Substantia nigra (tissue), 51 donors: ENCODE measurements at places on chromosomes 12 and 14.

DNA sequence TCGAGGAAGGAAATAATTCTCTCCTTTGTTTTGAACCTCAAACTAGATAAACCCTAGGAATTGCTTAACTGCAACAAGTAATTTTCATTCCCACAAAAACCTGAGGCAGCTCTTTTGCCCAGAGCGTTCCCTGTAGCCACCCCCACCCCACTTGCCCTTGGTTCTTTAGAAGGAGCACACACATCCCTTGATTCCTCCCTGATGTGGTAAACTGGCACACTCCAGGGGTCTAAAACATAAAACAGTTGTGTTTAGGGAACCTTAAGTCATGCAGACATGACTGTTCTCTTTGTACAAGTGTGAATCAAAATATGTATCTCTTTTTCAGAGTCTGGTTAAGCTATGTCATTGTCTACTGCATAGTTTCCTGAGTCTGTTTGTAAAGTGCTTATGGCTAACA, 14.0 kb downstream of the MAPK1IP1L start:
- no peak for DNase-seq

DNA sequence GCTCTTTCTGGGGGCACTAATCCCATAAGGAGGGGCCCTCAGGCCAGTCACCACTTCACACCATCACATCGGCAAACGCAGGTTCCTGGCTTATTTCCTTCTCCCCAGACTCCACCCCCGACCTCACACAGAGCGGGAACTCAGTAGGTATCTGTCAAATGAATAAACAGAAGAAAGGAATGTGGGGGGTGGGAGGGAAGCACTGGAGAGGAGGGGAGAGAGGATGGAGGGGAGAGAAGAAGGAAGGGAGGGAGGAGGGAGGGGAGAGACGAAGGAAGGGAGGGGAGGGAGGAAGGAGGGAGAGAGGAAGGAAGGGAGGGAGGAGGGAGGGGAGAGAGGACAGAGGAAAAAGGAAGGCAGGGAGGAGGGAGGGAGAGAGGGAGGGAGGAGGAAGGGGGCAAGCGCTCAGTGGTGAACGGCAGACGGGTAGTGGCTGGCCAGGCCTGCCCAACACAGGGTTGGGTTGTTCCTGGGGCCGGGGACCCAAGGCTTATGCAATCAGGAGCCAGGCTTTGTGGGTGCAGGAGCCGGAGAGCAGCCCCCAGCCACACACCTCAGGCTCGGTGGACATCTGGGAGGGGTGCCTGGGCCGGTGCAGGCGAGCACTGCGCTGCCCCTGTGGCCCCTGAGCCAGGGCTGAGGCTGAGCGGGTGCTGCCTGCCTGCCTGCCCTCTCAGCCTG, 52.6 kb upstream of the FBRSL1 start:
- DNase-seq: no peak

DNA sequence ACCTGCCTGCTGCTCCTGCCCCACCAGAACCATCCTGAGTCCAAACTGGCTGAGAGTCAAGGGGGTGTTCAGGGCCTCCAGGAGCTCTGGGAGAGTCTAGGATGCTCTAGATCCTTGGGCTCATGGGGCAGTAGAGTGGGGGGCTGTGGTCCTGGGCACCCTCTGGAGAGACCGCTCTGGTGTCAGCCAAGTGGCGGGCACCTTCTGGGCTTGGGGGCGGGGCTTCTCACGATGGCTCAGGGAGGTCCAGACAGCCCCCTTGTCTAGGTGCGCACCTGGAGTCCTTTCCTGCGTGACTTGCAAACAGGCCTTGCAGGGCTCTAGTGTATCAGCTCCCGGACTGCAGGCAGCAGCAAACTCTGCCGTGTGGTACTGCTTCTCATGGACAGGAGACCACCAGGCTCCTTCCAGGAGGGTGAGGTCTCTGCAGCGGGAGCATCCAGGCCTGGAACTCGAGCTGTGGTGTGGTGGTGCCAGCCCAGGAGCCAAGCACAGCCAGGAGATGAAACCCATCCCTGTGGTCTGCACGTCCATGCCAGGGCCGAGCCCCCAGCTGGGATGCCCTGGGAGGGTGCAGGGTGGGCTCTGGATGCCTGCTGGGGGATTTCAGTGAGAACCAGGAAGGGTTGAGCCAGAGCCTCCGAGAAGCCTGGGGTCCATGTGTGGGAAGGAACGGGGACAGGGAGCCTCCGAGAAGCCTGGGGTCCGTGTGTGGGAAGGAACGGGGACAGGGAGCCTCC, 15.0 kb downstream of the PACS2 start:
- no peak for DNase-seq

DNA sequence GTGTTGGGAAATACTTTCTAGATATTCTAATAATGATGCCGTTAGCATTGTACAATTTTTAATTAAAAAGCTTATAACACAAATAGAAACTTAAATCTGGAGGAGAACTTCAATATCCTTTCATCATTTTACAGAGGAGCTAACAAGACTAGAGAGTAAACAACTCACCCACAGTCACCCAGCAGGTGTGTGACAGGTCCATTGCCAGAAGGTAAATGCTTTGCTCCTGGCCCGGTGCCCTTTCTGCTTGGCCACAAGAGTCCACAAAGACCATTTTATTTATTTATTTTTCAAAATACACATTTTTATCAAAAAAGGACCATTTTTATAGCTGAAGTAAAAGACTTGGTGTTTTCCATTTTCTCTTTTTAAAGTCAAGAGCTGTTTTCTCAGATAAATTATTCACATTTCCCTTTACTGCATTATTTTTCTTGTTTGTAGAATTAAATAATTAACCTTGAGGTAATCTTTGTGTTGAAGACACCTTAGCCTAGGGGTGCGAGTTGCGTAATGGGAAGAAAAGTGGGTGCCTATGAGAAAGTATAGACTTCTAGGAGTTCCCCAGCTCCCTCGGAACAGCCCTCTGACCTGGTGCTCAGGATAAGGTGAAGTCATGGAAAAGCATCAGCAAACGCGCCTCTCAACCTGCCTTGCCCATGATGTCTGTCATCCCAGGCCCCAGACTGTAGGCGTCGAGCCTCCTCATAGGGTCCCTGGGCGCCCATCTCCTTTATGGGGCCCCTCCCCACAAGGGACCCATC, 26.3 kb upstream of the AMIGO2 start:
- no peak for DNase-seq

- no peak for DNase-seq
Measured at GRCh38 chr12:92927436-92928281, 1.4 kb downstream of the EEA1 start.

DNA sequence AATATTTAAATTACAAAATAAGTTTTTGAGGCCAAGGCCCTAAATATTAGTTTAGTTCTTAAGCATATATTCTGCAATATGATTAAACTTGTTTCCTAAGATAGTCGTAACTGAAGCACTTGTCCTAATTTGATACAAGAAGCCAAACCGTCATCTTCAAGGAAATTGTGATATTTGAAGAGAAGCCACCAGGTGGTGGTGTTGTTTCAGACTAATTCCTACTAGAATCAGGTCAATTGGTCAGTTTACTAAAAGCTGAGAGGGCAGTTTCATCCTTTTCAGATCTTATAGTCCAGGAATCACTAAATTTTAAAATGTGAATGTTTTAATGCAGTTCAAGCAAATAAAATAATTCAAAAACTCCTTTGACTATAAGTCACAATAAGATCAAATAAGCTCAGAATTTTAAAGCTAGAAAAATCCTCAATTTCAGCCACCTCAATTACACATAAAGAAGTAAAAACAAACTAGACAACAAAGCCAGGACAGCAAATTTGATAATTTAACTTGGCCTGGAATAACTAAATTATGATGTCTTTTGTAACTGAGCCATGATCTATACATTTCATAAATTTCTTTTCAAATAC, 7.1 kb upstream of the ARL1 start:
- DNase-seq: no peak

DNA sequence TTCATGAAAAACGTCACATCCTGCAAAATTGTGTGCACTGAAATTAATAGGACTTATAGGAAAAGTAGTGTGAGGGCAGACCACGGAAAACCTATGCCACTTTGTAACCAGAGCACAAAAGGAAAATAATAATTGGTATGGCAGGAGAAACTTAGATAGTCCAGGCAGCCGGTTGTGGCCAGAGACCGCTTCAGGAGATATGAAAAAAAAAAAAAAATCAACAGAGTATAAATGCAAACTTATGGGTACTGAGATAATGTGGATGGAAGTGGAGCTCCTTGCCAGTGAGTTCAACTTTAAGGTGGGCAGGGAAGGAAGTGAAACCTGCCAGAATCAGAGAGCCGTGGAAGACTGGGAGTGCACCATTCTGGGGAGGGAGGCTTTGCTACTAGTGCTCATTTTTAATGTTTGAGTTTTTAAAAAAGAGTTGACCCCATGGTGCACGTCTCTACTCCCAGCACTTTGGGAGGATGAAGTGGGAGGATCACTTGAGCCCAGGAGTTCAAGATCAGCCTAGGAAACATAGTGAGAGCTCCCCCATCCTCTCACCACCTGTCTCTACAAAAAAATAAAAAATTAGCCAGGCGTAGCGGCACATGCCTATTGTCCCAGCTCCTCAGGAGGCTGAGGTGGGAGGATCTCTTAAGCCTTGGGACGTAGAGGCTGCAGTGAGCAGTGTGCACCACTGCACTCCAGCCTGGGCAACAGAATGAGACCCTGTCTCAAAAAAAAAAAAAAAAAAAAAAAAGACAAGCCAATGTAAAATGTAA, 34.3 kb upstream of the METAP2 start:
- no peak for DNase-seq

- DNase-seq: no peak
Measured at GRCh38 chr12:1531153-1531653, 63.2 kb downstream of the FBXL14 start.

- no peak for DNase-seq
Measured at GRCh38 chr12:131460520-131460919, 250.4 kb upstream of the SFSWAP start.

DNA sequence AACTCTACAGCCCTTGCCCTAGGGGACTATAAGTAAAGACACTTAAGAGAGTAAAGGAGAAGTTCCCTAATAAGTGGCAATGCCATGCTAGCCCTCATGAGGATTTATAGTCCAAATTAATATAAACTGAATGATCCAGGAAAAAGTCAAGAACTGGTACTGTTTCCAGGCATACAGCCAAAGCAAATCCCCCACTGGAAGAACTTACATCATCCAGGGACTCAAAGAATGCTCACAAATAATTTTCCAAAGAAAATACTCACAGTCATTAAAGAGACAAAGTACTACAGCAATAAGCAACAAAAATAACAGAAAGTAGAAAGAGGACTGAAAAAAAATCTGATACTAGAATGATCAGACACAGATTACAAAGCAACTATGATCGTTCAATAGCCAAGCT, 79.7 kb upstream of the RAP1B start:
- DNase-seq: no peak

DNA sequence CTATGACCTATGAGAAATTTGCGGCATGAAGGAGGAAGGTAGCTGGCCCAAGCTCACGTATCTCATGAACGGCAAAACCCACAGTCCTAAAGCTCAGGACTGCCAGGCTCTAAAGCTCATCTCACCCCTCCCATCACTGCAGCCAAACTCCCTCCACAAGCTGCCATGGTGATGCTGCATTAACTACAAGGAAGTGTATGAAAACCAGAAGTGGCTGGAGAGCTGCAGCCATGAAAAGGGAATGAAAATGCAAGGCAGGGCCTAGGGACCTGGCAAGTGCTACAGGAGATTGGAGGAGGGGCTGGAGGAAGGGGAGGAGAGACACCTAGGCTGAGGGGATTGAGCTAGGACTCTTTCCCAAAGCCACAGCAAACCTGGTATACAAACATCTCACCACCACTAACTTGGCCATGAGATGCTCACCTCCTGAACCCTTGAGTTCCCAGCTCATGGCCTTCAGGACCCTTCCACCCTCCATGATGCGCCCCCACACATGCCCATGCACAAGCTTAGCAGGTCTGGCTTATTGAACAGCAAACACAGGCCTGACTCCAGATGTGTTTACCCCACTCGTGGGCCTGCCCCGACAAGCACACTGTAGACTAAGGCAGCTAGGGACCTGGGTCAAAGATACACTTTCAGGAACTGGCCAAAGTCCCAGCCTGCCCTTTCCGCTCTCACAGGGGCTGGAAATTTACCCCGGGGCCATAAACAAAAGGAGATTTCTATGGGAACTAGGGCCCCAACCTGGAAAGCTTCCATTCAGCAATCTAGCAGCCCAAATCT, 42.0 kb downstream of the LTBP2 start:
- DNase-seq: no peak

- no peak for DNase-seq
Measured at GRCh38 chr14:51484485-51484884, 167.2 kb upstream of the FRMD6 start.

GRCh38 chr12:98403936-98404335, 111.5 kb upstream of the TMPO start:
- DNase-seq: no peak
